ENCODE measurements at places on chromosomes 5 and 9.
A peak's percentile ranks its signal among the peaks of the same experiment; 100 is the strongest.

DNA sequence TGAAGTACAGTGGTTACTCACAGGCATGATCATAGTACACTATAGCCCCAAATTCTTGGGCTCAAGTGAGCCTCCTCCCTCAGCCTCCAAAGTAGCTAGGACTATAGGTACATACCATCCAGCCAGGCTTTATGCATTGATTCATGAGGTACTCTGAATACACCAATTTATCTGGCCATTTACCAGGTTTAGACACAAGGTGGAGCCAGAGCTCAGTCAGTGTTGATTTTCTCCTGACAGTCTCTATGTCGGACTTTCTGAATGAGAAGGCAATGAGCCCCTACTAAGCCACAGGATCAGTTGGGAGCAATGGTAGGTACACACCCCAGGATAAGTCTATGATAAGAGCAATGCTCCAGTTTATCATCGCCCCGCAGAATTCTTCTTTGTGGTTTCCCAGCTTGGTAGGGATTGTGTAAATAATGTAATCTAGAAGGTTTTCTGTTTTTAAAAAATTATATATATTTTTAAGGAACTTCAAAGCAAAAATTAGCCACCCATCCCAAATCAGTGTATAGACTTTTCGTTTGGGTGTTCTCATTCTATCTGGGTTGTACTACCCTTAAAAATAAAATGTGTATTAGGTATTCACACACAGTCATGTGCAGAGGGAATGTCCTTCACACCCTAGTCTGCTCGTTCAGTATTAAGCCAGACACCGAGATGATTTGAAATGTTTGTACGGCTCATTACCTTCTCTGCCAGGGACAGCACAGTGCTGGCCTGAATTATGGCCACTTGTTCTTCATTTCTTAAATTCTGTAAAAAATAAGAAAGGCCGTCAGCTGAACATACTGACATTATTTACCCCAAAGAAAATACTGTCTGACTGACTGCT is 118.4 kb upstream of the DPYSL3 start:
- DNase-seq: peak; percentile 30

- DNase-seq: peak; percentile 61
Measured at GRCh38 chr5:82356808-82357671, 78.9 kb upstream of the RPS23 start.

DNA sequence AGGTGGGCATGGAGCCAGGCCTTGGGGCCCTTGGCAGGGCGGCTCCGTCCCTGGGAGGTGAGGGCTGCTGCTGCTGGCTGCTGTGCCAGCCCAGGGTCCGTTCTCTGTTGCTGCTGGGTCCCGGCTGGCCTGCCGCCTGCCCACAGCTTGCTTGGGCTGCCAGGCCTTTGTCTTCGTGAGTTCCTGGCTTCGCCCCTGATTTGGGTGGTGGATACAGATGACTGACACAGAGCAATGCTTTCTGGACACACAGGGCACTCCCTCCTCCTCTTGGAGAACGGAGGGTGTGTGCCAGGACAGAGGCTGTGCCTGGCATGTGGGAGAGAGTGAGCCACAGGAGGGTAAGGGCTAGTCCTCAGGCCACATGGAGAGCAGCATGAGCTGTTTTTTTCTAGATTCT is 166.1 kb downstream of the MACROH2A1 start:
- no peak for DNase-seq

- no peak for DNase-seq
Measured at GRCh38 chr9:134701581-134702259, 60.1 kb downstream of the COL5A1 start.

GRCh38 chr9:19184144-19184917 is 46.2 kb upstream of the DENND4C start:
- DNase-seq: peak; percentile 70
